Left cardiac atrium (tissue), 4 donors: ENCODE measurements at places on chromosomes 4 and X.

DNA sequence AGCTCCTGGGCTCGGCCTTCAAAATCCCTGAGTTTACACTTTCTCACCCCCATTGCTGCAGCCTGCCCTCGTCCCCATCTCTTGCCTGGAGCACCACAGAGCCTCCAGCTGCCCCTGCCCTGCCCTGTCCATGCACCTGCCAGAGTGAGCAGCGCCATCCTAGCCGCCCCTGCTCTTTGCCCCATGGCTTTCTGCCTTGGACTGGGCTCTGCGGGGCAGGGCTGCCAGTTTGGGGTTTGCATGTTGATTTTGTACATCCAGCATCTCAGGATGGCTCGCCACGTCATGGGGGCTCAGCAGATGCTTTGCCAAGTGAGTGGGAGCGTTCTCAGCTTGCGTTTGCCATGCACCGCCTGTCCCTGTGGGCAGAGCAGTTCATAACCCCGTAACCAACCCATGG lies 67.1 kb upstream of the HGFAC start:
- DNase-seq, result no peak

DNA sequence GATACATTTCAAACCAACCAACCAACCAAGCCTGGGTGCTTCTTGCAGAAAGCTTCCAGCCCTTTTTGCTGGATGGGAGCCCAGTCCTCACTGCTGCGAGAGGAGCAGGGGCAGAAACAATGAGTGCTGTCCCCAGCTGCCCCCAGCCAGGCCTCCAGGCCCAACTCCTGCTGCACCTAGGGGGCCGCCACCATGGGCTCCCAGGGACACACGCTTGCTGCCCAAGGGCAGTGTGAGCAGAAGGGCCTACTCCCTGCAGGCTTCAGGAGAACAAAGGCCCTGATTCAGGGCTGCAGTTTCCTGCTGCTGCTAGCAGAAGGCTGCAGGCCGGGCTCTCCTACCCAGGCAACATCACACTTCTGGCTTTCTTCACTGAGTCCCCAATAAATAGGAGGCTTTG lies 37.7 kb upstream of the ENPP6 start:
- no peak for DNase-seq

GRCh38 chr4:105208561-105208960 lies 61.9 kb downstream of the TET2 start:
- no peak for DNase-seq

DNA sequence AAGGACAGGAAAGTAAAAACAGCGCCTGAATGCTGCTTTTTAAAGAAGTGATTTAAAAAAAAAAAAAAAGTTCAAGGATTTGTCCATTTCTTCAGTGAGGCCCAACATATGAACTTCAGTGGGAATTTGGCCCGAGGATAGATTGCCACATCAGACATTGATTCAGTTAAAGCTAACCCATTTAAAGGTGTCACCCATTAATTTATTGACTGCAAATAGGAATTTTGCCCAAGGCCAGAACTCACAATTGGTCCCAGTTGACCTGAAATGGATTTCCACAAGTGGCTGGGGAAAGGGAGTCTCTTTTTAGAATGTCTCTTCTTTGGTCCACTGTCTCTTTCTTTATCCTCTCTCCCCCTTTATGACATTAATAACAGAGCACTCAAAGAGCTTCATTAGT lies 86.5 kb upstream of the RPL34 start:
- no peak for DNase-seq

- DNase-seq, result no peak
Measured at GRCh38 chrX:99602107-99602506, 808.0 kb downstream of the PCDH19 start.

DNA sequence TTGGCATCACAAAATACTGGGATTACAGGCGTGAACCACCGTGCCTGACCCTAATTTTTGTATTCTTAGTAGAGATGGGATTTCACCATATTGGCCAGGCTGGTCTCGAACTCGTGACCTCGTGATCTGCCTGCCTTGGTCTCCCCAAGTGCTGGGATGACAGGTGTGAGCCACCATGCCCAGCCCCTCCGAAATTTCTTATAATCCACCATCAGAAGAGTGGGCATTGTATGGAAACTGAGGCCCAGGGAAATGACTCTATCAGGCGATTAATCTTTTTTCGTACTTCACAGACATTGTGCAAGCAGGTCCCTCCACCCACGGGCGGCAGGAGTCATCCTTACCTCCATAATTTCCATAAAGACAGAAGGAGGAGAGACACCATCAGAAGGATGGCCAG lies 16.0 kb downstream of the CRLF2 start:
- DNase-seq, result no peak

GRCh38 chr4:94523617-94524016 lies 71.9 kb downstream of the PDLIM5 start:
- DNase-seq, result no peak

DNA sequence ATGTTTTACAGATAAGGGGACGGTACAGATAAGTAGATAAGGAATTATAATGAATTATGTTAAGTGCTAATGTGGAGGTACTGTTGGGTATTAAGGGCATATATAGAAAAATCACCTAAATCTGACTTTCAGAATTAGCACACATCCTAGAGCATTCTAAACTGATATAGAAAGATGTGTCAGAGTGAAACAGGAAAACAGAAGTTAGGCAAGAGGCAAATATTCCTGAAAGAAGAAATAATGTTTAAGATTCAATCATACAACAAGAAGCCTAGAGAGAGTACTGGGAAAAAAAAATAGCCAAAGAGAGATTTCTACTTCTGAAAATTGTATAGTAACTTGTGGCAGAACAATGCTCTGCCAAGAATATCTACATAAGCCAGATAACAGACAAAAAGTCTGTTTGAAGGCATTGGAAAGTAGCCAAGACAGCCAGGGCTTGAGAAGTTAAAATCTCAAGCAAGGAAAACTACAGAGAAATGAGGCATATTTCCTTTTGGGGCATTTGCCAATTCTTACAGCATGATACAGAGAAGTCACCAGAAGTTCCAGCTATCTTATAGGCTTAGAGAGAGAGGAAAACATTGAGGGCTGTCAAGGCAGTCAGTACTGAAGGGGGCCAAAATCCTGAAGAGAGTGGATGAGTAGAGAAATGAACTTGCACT lies 646.0 kb downstream of the RPA4 start:
- no peak for DNase-seq

DNA sequence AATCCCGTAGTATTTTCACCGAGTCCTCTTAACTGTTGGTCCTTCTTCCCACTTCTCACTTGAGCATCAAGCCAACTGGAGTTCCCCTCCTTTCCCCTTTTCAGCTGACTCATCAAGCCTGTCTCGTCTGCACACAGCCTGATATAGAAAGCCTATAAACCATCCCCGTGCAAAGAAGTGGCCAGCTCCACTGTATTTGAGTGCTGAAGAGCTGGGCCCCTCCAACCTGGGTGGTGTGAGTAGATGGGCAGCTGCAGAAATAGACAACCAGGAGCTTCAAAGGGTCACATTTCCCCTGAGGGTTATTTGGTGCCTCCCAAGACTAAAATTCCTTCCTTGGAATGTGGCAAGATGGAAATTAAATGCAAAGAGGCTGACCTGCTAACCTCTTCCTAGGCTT lies 199.7 kb downstream of the HS6ST2 start:
- no peak for DNase-seq

GRCh38 chr4:188006285-188006848 lies 10.8 kb downstream of the ZFP42 start:
- DNase-seq, result no peak

DNA sequence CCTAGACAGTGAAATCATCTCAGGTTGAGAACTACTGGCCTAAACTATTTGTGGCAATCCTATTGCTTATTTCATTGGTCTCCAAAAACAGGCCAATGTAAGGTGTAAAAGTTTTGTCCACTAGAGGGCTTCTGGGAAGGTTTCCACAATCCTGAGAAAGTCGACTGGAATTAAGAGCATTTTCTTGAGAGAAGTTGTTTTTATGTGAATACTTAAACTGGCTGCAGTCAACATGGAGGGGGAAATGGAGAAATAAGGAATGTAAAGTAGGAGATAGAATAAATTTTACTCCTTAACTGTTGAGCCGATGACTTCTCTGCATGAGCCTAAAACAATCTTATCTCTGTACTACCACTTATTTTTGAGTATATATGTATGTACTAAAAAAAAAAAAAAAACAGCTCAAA lies 11.0 kb upstream of the EIF4E start:
- no peak for DNase-seq

DNA sequence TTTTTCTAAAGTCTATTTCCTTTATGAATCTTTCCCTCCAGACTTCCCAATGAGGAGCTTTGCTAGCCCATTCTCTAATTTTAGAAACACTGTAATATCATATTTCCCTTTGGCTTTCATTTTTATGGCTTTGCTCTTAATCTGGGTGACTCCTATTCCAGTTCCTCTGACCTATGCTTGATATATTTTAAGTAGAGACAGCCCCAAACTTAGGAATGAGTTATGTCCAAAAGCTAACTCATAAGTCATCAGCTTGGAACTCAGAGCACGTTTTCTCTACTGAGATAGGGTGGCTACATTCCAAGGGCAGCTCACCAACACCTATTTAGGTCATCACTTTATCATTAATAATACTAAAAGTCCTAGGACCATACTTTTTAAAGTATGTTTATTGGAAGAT lies 77.8 kb downstream of the OR13H1 start:
- DNase-seq, result no peak

- DNase-seq, result no peak
Measured at GRCh38 chrX:24448762-24449250, 16.3 kb upstream of the PDK3 start.

GRCh38 chr4:52288212-52288855 lies 237.2 kb downstream of the SPATA18 start:
- DNase-seq, result no peak
